Stimulated activated CD4-positive, alpha-beta T cell treated with anti-CD3 and anti-CD28 coated beads, Interleukin-15, amount 100 ng/mL, for 48 hours (primary cell): ENCODE measurements at places on chromosomes 3 and 15.

DNA sequence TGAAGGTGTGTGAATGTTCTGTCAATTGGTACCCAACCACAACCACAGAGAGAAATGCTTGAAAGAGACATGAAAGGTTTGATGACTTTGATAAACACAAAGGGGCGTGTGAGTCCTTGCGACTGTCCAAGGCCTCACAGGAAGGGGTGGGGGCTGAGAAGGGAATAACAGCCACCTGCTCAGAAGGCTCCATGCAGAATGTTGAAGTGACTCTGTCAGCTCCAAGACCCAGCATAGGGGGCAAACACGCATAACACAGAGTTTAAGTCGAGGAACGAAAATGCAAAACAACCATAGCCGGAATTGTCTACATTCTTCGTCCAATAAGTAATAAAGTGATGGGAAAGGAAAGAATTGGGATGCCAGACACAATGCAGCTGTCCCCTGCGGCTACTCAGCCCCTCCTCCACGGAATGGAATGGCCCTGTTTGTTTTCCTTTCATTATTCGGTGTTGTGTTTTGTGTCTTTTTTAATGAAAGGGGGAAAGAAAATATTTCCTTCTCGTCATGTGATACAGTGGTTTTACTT, 19.9 kb downstream of the TMEM212 start:
- no peak for DNase-seq

- no peak for DNase-seq
These were observed 7.3 kb downstream of the TBC1D2B start for GRCh38 chr15:78070049-78070700.

GRCh38 chr3:65751123-65751700, 287.5 kb downstream of the MAGI1 start:
- DNase-seq = no peak

- DNase-seq = no peak
These were observed 588.0 kb downstream of the SQOR start for GRCh38 chr15:46222826-46223225.

GRCh38 chr15:88564741-88565140, 18.3 kb upstream of the DET1 start:
- DNase-seq = no peak

GRCh38 chr3:84023842-84024241, 934.9 kb upstream of the CADM2 start:
- no peak for DNase-seq

DNA sequence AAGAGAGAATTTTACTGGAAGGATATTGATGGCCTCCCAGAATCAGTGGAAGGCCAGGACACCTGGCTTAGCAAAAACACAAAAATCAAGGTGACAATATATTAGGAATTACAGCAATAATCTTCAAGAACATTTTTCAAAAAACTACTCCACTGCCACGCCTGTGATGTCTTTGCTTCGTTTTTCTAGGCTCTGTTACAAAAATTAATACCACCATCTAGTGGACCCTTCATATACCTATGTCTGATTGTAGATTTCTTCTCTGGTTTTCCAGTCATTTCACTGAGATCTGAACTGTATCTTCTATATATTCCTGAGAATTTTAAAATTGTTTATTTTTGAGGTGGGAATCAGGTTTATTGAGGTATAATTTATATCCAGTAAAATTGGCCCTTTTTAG, 5.6 kb upstream of the SLC33A1 start:
- DNase-seq = no peak

- no peak for DNase-seq
These were observed 38.0 kb downstream of the WNT7A start for GRCh38 chr3:13841826-13842225.

GRCh38 chr3:45199837-45200648, 26.0 kb downstream of the TMEM158 start:
- DNase-seq = no peak

- no peak for DNase-seq
These were observed 160.8 kb downstream of the SYNPR start for GRCh38 chr3:63438826-63439371.

- DNase-seq = no peak
These were observed 21.6 kb downstream of the SNX33 start for GRCh38 chr15:75669191-75669878.

DNA sequence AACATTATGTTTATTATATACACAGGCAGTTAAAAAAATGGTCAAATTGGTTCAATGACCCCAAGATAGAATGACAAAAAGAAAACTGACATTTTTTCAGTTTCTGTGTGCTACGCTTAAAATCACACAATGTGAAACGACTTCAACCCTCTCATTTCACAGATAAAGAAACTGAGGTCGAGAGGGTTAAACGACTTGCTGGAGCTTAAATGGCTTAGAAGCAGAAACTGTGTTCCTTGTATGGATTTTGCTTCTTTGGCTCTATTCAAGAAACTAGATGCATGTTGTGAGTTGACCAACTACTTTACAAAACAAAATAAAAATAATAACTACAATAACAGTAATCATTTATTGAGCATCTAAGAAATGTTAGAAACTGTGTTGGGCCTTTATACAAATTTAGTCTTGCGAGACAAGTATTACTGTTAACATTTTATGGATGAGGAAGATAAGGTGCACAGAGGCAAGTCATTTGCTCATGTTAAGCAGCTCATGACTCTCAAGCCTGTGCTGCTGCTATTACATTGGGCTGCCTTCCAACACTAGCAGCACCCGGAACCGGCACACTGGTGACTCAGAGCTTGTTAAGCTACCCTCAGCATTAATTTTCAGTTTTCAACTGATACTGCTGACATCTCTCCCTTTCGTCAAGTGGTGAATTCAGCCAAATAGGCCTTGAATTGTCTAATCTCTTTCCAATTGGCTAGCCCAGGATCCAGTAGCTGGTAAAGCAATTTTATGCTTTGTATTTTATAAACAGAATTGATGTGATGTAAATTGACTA, 487.6 kb downstream of the NAALADL2 start:
- DNase-seq = no peak

GRCh38 chr3:177934001-177934891, 602.0 kb upstream of the KCNMB2 start:
- no peak for DNase-seq

GRCh38 chr15:71559098-71559497, 251.3 kb upstream of the NR2E3 start:
- no peak for DNase-seq

- DNase-seq = no peak
These were observed 10.0 kb upstream of the TGM5 start for GRCh38 chr15:43276563-43277200.

DNA sequence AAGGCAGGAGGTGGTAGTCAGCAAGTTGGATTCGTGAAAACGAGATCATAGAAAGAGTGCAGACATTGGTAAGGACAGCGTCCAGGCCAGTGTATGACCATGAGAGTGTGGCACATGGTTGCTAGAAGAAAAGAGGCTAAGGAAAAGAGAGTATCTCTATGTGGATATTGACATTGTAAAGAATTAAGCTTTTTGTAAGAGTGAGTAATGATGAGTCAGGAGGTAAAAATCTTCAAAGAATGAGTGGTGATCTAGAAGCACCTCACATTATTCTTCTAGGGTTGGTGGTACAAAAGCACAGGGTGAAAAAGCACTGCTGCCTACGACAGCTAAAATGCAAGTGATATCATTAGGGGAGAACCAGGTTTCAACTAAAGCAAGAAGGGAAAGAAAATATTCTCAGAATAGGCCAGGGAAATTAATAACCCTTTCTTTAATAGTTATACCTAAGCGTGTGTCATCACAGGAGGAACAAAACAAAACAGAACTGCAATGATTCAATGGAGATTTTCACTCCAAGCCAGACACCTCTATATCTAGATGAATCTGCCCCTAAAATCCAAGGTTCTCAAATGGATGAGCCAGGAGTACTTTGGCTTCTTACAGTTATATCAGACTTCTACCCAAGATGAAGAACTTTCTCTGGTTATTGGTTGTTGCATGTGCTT, 884.7 kb downstream of the NAALADL2 start:
- no peak for DNase-seq

DNA sequence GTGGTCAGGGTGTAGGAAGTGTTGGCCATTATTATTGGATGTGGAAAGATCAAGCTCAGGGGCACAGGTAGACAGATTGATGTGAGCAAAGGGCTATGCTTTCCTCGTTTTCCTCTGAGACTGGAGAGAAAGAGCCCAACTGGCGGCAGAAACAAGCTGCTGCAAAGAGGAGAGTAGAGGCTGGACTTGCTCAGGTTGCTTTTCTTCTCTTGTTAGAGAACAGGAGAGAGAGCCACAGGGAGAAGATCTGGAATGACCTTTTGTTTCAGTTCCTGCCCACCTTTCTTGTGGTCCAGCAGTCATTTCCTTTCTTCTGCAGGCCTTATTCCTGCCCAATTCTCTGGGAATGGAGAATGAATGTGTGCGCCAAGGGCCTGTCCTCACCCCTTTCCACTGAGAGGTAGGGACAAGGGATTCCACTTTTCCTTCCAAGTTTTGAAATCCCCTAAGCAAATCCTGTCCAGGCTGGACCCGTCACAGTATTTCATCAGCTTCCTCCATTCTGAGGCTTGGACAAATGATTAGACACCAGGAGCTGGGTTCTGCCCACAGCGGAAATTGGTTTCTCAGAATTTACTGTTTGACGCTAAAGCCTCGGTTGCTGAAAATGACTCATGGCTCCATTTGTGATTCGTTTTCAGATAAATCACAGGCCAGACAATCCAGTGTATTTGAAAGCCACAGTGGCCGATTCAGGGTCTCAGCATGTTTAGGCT, 16.1 kb downstream of the ZNF80 start:
- peak; percentile 38 for DNase-seq

- DNase-seq = no peak
These were observed 440.9 kb downstream of the RBMS3 start for GRCh38 chr3:29721789-29722188.

- no peak for DNase-seq
These were observed 63.2 kb upstream of the LPP start for GRCh38 chr3:188090620-188091309.

DNA sequence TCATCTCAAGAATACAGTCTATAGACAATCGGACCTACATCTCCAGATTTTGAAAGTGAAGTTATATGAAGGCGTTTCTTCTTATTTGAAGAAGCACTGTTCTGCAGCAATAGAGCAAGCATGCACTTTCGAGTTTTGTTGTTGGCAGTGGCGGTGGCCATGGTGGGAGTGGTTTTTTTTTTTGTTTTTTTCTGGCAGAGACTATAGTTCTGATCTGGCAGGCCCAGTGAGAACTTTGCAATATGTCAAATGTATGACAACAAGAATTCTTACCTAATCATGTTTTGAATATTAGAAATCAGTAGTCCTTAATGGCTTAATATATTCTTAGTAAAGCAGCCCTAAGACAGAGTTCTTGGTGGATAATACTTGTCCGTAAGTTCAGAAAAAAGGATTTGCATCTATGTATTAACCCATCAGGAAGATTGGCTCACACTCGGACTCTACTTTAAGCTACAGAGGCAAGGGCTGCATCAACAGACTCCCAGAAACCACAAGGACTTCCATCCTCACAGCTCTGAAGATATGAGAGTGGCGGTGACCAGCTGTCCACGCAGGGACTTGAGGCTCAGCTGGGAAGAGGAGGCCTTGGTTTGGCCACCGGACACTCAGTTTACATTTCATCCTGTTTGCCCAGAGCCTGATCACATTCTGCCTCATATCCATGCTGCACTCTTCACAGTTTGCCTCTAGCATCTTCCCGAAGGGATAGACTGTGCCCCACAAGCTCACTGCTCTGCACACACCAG, 124.1 kb upstream of the THBS1 start:
- DNase-seq = no peak

DNA sequence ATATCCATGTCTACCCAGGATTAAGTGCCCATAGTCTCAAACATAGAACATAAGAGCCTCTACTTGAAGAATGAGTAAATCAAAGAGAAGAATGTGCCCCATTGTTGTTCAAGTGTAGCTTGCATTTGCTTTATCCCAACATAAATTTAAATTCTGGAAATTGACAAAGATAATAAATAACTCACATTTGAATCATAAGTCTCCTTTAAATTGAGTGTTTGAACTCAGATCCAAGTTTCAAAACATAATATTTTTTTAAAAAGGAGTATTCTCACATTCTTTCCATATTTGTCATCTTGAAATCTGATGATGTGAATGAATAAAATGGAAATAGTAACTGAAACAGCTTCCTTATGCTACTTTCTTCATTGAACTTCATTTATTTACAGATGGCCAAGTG, 135.2 kb downstream of the MECOM start:
- no peak for DNase-seq

DNA sequence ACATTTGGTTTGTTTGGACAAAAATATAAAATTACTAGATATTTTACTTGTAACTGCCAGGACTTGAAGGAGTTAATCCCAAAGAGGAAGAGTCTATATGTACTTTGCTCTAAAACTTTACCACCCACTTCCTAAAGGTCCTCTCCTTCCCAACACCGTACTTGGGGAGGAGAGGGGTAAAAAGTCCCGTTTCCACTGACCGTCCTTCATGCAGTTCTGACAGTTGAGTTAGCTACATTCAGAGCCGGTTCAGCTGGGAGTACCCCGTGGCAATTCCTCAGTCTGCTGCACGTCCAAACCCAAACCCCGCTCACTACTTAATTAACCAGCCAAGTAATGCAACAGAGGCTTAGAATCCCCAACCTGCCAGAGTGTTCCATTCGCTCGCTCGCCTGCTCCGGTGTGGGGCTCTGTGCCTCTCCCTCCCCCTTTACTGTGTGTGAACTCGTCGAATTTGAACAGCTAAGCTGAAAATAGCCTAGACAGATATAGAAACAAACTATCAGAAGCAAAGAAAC, 519.7 kb downstream of the FOXP1 start:
- peak; percentile 46 for DNase-seq

DNA sequence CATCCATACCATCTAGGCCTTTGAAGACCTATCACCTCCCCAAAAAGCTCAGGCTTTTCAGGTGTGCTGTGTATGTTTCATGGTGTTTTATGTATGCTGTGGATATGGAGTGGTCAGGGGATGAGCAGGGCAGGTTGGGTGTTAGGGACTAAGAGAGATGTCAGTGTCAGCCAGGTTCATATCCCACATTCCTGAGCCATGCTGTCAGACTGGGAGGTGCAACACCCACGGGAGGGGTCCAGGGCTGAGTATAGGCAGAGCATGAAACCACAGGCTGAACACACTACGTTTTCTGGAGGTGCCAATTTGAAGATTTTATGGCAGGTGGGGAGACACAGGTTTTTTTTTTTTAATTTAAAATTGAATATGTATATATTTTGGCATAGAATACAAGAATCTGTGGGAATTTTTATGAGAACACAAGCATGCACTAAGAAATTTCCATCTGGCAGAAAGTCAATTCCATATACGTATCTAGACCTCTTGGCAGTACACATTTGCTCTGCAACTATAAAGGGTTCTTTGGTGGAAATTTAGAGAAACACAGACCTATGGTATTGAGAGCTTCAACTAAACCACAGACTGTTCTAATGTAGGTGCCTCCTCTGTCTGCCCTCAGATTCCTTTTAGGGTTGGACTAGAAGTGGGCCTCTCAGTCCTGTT, 101.9 kb upstream of the RNU6-1 start:
- no peak for DNase-seq

GRCh38 chr3:192826214-192827006, 91.2 kb downstream of the MB21D2 start:
- DNase-seq = no peak
